CD4-positive, alpha-beta T cell treated with Interleukin-4 for 4 hours (primary cell): ENCODE measurements at places on chromosomes 6 and 20.

- no peak for DNase-seq
Measured at GRCh38 chr6:56144538-56145324, 102.6 kb downstream of the COL21A1 start.

DNA sequence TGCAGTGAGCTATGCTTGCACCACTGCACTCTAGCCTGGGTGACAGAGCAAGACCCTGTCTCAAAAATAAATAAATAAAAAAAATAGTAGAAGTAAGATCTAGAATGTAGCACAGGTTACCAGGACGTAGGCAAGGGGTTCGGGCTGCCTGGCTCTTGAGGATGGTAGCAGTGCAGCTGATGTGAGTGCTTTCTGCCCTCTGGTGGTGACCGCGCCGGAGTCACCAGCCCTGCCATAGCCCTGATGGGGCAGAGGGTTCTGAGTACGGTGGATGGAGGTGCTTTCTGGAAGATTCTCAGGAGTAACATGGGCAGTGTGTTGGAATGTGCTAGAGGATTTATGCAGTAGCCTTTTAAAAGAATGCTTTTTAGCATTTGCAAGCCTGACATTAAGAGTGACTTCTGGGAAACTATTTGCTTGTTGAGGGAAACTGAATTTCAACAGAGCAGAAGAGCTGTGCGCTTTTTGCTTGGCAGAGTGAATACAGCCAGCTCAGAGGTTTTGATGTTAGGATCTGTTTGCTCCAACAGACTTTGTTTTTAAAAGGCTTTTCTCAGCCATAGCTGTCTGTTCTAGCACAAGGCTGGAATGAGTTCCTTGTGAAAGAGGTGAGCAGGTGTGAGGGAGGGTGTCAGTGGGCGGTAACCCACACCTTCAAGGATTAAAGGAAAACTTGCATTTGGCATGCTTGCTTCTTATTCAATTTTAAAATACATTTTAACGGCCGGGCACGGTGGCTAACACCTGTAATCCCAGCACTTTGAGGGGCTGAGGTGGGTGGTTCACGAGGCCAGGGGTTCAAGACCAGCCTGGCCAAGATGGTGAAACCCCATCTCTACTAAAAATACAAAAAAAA, 65.9 kb downstream of the PTPN1 start:
- peak; percentile 57 for DNase-seq

DNA sequence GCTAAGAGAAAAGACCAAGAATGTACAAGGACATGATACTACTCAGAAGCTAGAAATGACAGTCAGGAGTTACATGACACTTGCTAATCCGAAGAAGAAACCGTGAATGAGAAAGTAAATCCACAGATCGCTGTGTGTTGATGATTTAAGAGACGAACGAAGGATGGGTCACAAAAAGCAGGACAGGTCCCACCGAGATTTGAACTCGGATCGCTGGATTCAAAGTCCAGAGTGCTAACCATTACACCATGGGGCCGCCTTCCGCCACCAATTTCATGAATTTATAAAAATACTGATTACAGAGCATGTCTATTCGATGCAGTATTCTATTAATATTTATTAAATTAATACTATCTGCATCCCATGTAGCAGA, 54.0 kb upstream of the BTN3A2 start:
- DNase-seq: peak; percentile 33

- no peak for DNase-seq
Measured at GRCh38 chr6:33413241-33414120, 2.7 kb downstream of the PHF1 start.

- DNase-seq: no peak
Measured at GRCh38 chr6:98885330-98885729, 51.0 kb downstream of the POU3F2 start.

DNA sequence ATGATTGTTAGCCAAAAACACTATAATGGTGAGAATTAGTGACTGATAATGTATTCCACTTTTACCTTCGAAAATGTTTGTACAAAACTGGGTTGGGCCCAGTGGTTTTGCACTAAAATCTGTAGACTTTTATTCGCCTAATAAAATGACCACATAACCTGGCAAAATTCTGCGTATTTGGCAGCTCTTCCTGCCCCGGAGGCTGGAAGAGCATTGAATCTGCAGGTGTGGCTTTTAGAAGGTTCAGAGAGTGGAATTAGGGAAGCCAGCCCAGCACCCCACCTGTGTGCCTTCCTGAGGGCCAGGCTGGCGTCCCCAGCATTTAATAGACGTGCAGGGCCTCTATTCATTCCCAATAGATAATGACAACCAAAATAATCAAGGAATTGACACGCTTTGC, 256.7 kb downstream of the UST start:
- no peak for DNase-seq

- no peak for DNase-seq
Measured at GRCh38 chr6:57089265-57089664, 723 bp upstream of the ZNF451 start.

GRCh38 chr6:38638941-38639497, 710 bp downstream of the BTBD9 start:
- peak; percentile 63 for DNase-seq

- no peak for DNase-seq
Measured at GRCh38 chr6:28585335-28585734, 59.7 kb downstream of the GPX5 start.

- no peak for DNase-seq
Measured at GRCh38 chr6:148736774-148737412, 9.9 kb upstream of the UST start.

GRCh38 chr6:36633915-36634314, 39.8 kb downstream of the SRSF3 start:
- no peak for DNase-seq

DNA sequence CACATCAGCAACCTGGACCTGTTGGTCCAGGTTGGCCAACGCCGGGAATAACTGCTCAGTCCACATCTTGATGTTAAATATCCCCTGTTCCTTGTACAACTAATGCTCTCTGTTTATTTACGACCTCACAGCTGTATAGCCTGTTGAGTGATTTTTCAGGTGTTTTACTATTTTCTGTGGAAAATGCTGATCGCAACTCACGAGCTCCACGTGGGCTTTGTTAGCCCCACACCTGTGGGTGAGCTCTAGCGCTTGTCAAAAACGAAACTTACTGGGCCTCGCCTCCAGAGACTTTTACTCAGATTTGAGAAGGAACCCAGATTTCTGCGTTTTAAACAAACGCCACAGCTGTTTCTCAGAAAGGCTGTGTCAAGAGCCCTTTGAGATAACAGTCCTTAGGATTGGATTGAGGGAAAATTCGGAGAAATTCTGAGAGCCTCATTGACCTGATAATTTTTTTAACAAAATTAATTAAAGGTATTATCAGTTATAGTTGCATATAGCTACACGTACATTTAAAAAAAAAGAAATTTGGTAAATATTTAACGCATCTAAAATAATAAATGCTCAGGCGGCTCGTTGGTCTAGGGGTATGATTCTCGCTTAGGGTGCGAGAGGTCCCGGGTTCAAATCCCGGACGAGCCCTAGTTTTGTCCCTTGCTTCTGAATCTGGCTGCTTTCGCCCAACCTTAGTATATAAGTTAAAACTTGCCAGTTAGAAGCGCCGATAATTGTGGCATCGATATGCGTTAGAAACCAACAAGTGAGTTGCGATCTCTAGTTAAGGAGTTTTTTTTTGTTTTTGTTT, 16.7 kb downstream of the HMGN4 start:
- DNase-seq: peak; percentile 60

- no peak for DNase-seq
Measured at GRCh38 chr6:25369433-25370177, 90.4 kb downstream of the CARMIL1 start.

GRCh38 chr6:157238346-157238745, 85.0 kb downstream of the TMEM242 start:
- no peak for DNase-seq

GRCh38 chr6:157271441-157271840, 51.9 kb downstream of the TMEM242 start:
- no peak for DNase-seq

DNA sequence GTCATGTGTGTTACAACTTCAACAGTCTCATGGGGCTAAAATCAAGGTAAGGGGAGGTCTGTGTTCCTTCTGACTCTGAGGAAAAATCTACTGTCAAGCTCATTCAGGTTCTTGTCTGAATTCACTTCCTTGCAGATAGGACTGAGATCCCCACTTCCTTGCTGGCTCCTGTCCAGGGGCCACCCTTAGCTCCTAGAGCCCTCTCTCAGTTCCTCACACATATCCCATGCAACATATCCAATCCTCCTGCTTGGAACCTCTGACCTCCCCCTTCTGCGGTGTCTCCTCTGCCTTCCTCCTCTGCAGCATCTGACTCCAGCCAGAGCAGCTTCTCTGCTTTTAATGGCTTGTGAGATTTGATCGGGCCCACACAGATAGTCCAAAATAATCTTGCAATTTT, 27.1 kb upstream of the MICB start:
- DNase-seq: no peak

DNA sequence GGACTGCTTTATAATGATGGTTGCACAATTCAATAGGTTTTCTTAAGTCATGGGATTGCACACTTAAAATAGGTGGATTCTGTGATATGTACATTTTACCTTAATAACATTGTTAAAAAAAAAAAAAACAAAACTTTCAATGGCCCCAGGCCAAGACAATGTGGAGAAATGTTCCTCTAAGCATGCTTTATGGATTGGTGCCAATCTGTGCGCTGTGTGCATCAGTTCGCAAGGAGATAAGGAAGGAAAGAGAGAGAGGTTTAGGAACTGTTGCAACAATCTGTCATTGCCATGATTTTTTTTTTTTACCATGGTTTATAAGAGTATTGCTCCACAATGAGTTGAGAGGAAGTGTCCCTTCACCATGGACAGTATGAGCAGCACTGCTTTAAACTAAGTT, 399.6 kb downstream of the PTPRT start:
- DNase-seq: no peak

DNA sequence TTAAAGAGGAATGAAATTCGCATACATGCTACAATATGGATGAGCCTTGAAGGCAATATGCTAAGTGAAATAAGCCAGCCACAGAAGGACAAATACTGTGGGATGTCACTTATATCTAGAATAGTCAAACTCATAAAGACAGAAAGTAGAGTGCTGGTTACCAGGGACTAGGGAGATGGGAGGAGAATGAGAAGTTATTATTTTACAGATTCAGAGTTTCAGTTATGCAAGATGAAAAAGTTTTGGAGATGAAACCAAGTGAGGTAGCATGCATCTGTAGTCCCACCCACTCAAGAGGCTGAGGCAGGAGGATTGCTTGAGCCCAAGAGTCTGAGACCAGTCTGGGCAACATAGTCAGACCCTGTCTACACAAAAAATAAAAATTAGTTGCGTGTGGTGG, 82.5 kb upstream of the ARID1B start:
- DNase-seq: no peak

- peak; percentile 39 for DNase-seq
Measured at GRCh38 chr6:49849213-49849907, 17.0 kb downstream of the CRISP1 start.

- DNase-seq: no peak
Measured at GRCh38 chr20:59605601-59606364, 1.4 kb downstream of the PHACTR3 start.

DNA sequence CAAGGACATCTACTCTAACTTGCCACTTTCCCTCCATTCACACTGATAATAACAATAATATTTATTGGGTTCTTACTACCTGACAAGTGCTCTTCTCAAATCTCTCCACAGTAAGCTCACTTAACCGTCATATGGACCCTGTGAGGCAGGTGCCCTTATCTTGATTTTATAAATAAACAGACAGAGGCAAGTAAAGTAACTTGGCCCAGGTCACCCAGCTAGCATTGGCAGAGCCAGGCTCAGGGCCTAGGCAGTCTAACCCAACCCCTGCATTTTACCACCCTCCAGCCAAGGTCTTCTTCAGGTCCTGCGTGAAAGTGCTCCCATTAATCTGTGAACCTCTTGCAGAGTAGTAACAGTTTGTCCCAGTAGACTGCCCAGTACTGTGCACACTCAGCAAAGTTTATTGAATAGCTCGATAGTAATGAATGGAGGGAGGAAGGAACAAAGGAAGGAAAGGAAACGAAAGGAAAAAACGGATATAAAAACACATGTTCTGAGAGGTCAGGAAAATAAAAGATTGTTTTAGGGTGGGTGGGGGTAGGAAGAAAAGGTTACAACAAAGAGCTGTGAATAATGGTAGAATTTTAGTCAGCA, 17.0 kb upstream of the STX11 start:
- DNase-seq: no peak

- DNase-seq: no peak
Measured at GRCh38 chr20:41837669-41838224, 219.6 kb upstream of the CHD6 start.

GRCh38 chr6:146388736-146389364, 154.8 kb upstream of the RAB32 start:
- DNase-seq: no peak

- no peak for DNase-seq
Measured at GRCh38 chr20:16671753-16672152, 58.1 kb upstream of the SNRPB2 start.

- DNase-seq: no peak
Measured at GRCh38 chr6:36241728-36242127, 28.1 kb upstream of the PNPLA1 start.

GRCh38 chr6:144710207-144710606, 425.1 kb downstream of the UTRN start:
- DNase-seq: no peak

DNA sequence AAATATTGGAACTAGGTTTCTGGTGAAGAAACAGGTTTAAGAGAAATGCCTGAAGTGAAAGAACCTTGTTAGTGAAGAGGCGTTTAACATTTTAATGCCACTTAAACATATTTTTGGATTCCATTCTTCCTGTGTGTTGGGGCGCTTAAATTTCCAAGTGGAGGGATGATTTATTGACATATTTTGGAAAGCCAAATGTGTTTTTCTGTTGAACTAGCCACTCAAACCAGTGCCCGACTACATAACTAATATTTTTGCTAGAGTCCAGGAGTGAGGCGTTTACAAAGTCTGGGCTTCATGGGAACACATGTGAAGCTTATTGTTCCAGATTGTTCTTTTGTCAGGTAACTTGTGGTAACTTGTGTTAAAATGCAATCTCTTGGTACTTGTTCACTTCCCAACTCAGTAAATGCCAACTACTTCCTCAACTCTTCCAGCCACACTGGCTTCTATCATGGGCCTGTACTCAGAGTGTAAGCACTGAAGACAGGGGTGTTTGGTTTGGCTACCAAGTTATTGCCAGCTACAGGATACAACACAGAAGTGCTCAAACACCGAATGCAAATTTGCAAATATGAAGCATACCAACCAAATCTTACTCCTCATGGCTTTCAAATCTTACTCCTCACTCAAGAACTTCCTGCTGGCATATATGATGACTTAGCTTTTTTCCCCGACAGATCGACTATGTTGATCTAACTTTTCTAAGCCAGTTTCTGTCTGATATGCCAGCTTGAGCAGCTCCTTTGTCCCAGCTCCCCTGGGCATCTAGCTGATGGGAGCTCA, 2.0 kb upstream of the ZNFX1 start:
- DNase-seq: no peak

DNA sequence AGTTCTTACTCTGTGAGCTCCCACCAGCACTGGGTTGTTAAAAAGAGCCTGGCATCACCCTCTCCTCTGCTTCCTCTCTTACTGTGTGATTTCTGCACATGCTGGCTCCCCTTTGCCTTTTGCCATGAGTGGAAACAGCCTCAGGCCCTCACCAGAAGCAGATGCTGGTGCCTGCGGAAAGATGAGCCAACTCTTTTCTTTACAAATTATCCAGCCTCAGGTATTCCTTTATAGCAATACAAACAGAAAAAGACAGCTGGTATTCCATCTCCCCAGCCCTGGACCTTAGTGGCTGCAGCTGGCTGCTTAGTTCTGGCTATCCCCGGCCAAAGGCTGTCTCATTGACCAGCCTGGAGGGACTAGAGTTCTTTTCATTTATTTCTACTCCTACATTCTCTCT, 129.1 kb downstream of the IMPG1 start:
- no peak for DNase-seq

- DNase-seq: peak; percentile 0
Measured at GRCh38 chr6:162621246-162621645, 106.3 kb downstream of the PRKN start.
